ENCODE measurements at places on chromosomes 11 and 22.

DNA sequence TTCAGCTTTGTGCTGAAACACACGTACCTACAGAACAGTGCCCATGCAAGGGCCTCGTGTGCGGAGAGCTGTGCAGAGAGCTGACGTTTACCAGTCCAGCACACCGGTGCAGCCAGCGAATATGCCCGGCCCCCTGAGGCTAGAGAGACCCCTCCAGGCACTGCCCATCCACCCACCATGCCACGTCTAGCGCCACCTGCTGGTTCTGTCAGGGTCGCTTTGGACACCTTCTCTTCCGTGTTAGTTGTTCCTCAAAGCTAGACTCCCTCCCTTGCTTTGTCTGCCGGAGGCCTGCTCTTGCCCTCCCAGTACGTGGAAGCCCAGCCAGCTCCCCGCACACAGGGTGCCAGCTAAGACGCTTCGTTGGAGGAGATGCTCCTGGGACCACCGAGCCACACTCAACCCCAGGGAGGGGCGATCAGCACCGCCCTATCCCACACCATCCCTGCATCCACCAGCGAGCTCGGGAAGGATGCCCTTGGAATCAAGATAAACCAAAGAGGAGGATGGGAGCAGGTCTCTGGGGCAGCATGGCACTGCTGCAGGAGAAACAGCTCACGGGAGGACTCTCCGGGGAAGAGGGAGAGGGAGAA is 43.4 kb downstream of the CPT1A start:
- peak; percentile 20 for DNase-seq

GRCh38 chr22:44906248-44906936 is 103.4 kb downstream of the PHF21B start:
- DNase-seq, result no peak

GRCh38 chr11:20161230-20161918 is 1.1 kb upstream of the DBX1 start:
- no peak for DNase-seq

DNA sequence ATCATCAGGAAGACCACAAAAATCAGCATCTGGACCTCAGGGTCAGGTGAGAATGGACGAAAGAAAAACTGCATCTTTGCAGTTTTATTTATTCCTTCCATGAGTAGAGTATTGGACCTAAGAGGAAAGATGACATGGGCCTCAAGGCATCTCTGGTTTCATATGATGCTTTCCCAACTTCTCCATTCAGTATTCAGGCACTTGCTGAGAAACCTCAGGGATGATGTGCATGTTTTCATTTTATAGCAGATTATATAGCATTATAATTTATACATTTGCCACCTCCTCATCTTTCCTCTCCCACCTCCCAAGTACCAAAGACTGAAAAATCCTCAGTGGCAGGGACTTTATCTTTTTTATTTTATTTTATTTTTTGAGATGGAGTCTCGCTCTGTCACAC is at the start of gene OR10V1:
Gene OR10V1 (minus strand): TSS at position 101 of the 400 bp plus-strand sequence. CDS start 0 bp downstream, at position 101.
- DNase-seq, result no peak

GRCh38 chr22:30010789-30011405 is 69.4 kb upstream of the HORMAD2 start:
- no peak for DNase-seq

DNA sequence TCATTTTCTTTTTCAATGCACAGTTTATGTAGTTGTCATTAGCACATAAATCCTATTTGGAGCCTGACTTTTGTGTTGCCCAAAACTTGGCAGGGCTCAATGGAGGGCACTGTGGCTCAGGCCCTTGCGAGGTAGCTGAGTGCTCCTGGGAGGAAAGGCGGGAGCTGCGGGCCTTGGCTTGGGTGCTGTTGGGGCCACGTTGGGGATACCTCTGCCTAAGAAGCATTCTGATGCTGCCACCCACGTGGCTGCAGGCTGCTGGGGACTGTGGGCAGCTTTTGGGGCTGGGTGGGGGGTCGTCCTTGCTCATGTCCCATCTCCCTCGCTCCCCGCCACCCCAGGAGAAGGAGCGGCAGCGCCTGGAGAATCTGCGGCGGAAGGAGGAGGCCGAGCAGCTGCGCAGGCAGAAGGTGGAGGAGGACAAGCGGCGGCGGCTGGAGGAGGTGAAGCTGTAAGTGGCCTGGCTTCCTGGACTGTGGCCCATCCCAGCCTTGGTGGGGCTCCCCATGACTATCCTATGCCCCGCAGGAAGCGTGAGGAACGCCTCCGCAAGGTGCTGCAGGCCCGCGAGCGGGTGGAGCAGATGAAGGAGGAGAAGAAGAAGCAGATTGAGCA is 20.9 kb downstream of the INCENP start:
- no peak for DNase-seq

DNA sequence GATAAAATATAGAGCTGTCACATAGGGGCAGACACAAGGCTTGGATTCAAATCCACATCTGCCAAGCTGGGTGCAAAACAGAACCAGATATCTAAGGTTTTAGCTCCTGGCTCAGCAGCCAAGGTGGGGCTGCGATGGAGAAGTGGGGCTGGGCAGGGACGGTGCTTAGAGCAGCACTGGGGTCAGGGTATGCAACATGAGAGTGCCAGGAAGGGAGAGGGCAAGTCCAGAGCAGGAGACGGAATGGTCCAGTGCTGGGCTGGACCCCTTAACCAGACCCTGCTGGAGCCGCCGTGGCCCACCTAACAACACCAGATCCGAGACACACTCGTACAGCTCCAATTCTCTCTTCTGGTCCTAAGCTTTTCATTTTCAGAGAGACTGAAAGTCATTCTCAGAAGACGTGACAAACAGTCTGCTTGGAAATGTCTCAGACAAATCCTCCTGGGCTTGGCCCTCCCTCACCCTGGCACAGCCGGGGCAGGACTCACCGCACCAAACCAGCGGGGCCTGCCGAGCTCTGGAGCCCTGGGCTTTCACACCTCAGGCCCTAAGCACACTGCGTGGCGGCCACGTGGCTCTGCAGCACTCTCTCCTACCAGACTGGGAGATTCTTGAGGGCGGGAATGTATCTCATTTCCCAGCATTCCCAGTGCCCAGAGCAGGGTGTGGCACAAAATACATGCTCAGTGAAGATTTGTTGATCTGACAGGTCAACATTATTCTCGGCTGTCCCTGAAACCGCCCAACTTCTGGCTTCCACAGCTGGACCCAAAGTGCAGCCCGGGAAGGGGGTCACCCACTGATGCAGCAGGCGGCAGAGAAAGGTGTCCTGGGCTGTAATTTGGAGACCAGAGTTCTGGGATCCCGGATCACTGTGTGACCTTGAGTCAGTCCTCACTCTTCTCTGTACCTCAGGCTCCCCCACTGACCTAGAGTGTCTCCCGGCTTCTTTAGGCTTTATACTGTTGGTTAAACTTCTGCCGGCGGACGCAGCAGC is 11.6 kb downstream of the LRRC32 start:
- no peak for DNase-seq

GRCh38 chr11:100874203-100874602 is 187.1 kb downstream of the ARHGAP42 start:
- DNase-seq, result no peak

DNA sequence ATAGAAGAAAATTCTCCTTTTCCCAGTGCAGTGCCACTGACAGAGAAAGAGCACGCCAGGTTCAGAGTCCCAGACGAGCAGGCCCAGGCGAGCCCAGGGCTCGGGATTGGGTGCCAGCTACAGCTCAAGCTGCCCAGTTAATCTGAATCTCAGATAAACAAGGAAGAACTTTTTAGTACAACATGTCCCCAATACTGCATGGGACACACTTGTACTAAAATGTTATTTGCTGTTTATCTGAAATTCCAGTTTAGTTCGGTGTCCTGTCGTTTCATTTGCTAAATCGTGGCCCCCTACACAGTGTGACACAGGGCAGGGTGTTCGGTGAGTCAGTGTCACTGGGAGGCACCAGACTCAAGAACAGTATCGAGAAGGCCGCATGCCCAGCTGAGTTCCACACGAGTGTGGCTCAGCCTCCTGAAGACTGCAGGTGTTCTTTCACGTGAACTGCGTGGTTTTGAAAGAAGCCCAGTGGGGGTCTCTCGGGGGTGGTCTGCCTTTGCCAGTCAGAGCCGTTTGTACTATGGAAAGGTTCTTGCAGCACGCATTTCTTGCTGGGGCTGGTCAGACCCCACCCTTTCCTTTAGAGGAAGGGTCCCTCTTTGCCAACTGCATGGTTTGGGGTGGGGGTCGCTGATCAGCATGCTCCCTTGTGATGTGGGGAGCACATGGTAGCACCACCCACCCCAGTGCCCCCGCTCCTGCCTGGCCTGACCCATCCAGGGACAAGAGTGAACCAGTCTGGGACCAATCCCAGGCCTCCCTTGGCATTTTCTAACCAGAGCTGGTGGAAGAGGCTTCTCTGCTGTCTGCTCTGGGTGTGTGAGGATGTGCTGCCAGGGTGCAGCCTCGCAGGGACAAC is 115.6 kb upstream of the B3GAT1 start:
- DNase-seq, result no peak

GRCh38 chr22:28923826-28924732 is 40.7 kb downstream of the ZNRF3 start:
- DNase-seq, result no peak

DNA sequence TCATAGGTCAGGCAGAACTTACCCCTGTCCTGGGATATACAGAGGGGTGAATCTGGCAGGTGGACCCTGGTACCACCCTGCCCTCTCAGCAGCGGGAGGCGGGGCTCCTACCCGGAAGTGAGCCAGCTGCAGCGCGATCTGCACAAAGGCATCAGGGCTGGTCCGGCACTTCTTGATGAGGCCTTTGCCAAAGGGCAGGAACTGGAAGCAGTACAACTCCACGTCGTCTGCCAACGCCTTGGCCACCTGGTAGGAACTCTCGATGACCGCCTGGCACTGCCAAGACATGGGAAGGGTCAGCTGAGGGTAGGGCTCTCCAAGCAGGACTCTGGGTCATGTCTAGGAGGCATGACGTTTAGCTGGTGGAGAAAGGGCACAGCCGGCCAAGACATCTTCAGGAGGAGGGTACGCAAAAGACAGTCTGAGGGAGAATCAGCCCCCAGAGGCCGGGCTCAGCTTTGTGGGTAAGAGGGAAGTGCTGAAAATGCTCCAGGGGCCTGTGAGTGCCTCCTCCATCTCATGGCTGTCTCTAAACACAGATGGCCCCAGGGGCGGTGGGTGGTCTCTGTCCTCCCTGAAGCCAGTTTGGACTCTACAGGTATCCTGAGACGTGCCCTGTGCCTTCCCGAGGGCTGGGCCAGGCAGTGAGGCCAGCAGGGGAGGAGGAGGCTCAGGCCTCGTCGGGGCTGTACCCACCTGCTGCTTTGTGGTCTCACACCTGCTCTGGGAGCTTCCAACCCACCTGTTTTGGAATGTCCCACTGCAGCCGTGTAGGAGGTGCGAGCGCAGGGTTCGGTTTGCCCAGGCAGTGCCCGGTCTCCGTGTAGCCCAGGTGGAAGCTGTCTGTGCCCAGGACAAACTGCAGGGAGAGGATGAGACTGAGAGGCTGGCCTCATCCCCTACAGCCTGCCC is 6.7 kb downstream of the CPT1B start:
- DNase-seq, result no peak

DNA sequence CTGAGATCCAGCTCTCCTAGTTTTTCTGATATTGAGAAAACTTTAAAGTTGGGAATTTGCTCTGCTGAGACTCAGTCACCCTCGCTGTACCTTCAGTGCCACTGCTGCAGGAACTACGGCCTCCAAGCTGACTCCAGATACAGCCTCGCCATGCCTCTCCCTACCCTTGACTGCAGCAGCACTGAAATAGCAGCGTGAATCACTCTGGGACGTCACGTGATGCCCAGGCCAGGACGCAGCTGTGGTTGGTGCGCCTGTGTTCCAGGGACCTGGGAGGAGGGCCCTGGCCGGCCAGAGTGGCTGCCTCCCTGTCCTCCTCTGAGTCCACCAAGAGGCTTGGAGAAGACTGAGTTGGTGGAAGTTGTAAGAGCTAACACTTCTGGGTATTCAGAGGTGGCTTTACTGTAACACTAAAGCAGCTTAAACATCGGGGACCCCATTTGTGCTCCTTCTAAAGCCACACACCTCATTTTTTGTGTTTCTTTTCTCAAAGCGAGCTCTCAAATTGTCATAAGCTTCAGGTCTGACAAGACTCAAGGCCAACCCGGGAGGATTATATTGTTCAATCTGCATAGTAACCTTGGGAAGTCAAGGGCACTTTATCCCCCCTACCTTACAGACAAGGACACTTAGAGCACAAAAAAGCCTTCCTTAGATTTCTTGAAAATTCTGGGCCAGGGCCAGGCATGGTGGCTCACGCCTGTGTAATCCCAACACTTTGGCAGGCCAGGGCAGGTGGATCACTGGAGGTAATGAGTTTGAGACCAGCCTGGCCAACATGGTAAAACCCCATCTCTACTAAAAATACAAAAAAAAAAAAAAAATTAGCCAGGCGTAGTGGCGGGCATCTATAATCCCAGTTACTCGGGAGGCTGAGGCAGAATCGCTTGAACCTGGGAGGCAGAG is 4.2 kb upstream of the STIP1 start:
- no peak for DNase-seq

- DNase-seq, result no peak
Measured at GRCh38 chr11:7448201-7448600, 37.1 kb upstream of the OLFML1 start.

DNA sequence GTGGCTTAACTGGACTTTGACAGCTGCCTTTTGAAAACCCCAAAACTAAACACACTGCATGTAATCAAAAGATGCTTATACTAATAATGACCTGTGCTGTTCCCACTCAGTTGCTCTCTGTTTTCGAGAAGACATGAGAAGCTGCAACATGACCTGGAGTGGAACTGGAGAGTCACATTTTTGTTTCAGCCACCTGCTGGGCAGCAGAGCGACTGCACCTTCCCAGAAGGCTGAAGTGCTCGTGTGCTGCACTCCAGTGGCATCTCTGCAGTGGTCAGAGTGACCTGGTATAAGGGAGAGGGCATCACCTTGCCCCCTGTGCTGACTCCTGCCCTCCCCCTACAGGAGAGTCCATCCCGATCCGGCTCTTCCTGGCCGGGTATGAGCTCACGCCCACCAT is 8.6 kb downstream of the THYN1 start:
- no peak for DNase-seq

- DNase-seq, result no peak
Measured at GRCh38 chr11:17593466-17594245, 46.6 kb downstream of the OTOG start.

- no peak for DNase-seq
Measured at GRCh38 chr11:1310318-1310687, 871 bp upstream of the TOLLIP start.

GRCh38 chr11:9607511-9607899 is 34.0 kb downstream of the WEE1 start:
- no peak for DNase-seq
